ENCODE measurements at places on chromosomes 16 and 17. TPM values are rescaled to one million over a fixed set of nuclear protein-coding genes. Genes with fewer than 3 reads are reported as not detected.

- DNase-seq: no peak
These were observed 212.8 kb upstream of the ELAC2 start for GRCh38 chr17:13230350-13231264.

- no peak for DNase-seq
These were observed 14.7 kb upstream of the BCAR1 start for GRCh38 chr16:75265911-75266701.

- no peak for DNase-seq
These were observed 311.4 kb upstream of the GOT2 start for GRCh38 chr16:59045501-59045900.

- DNase-seq: peak; percentile 13
These were observed 80.3 kb upstream of the GOT2 start for GRCh38 chr16:58814348-58814801.

Gene UMOD
- total RNA-seq: not detected
